RWPE1 (cell line): ENCODE measurements at places on chromosomes 11 and 22.

DNA sequence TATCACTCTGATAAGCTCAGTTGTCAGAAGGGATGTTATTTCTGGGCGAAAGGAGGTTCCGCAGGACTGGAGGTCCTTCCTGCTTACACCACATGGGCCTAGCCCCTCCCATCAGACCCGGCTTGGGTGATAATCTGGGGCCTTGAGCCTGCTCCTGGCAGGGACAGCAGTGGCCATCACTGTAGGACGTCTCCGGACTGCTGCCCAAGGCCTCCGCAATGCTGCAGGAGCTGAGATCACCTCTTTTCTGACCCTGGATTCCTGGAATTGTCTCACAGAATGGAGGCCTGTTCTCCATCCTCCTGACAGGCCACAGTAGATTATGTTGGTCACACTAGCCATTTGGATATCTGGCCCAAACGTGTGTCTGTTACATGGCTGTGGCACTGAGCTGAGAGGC, 9.2 kb upstream of the BIK start:
- DNase-seq, result no peak

GRCh38 chr11:16169541-16169940, 186.8 kb downstream of the SOX6 start:
- no peak for DNase-seq

GRCh38 chr11:2535673-2536439, 91.0 kb downstream of the KCNQ1 start:
- DNase-seq, result no peak

- no peak for DNase-seq
Observed at GRCh38 chr11:36976741-36977140, 378.7 kb upstream of the RAG2 start.
